ENCODE measurements at places on chromosomes 1 and 21. TPM values are rescaled to one million over a fixed set of nuclear protein-coding genes. Genes with fewer than 3 reads are reported as not detected.

CFHR2 gene
- not detected for total RNA-seq

KRTAP19-4 gene
- total RNA-seq: not detected

THEM4 gene
- 57.3 TPM for total RNA-seq

S1PR1 gene
- 226 TPM for total RNA-seq

ARHGEF16 gene
- 0.10 TPM for total RNA-seq

GRCh38 chr1:41639332-41639936 lies 155.0 kb upstream of the EDN2 start:
- peak overlapping the region; percentile 28 for H3K4me3 ChIP-seq
- no peaks in the 10 kb centered on the region for H3K36me3 ChIP-seq
- peak overlapping the region; percentile 65 for H3K27ac ChIP-seq
- H3K27me3 ChIP-seq: no peaks in the 10 kb centered on the region

DNA sequence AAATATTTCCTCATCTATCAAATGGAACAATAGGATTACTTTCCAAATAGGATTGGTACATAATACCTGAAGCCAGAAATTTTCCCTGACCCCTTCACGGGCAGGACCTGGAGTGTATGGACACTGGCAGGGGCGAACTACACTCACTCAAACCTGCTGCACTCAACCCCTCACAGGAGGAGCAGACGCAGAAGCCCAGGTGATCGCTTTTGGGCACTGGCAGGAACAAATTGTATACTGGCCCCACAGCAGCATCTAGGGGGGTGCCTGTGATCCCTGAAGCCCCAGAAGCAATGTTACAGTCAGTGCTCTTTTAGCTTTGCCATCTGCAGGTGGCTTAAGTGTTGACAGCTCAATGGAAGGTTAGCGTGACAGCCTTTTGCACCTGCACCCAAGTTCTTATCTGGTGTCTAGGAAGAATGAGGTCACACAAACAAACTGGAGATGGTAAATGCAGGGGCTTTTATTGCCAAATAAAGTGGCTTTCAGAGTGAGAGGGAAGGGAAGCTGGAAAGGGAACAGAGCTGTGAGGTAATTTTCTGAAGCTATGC lies 199.2 kb upstream of the NEGR1 start:
- H3K27ac ChIP-seq: no peak overlapping the region
- H3K27me3 ChIP-seq: no peaks in the 10 kb centered on the region
- DNase-seq: no peak
- H3K4me1 ChIP-seq: no peaks in the 10 kb centered on the region
- no peak overlapping the region for H3K4me3 ChIP-seq
